ENCODE measurements at places on chromosomes 2 and 18. TPM values are rescaled to one million over a fixed set of nuclear protein-coding genes. Genes with fewer than 3 reads are reported as not detected.

The ATG16L1 gene
- 33.8 TPM for total RNA-seq

The MALL gene
- total RNA-seq = 2.9 TPM

The LIPG gene
- 0.39 TPM for total RNA-seq

The SPDYA gene
- 2.0 TPM for total RNA-seq

The FEV gene
- not detected for total RNA-seq

The UGT1A5 gene
- 0.22 TPM for total RNA-seq

The RPE gene
- 27.9 TPM for total RNA-seq

The RASGRP3 gene
- total RNA-seq = not detected

The ASXL3 gene
- total RNA-seq = 0.11 TPM

The GLI2 gene
- 0.39 TPM for total RNA-seq

The ZNF396 gene
- 2.0 TPM for total RNA-seq

The CD8B2 gene
- 0.11 TPM for total RNA-seq

The RAPH1 gene
- 6.3 TPM for total RNA-seq

The SLC39A6 gene
- total RNA-seq = 54.3 TPM

The SIX2 gene
- total RNA-seq = 2.0 TPM

The TRIM43 gene
- total RNA-seq = 0.33 TPM

The PDE1A gene
- total RNA-seq = 0.39 TPM

The ITGA4 gene
- total RNA-seq = not detected

The CXCR1 gene
- total RNA-seq = not detected

The MAP3K19 gene
- not detected for total RNA-seq

The PER2 gene
- 4.3 TPM for total RNA-seq

The CCDC68 gene
- 0.43 TPM for total RNA-seq

The SEPTIN10 gene
- total RNA-seq = 90.2 TPM

The RIT2 gene
- not detected for total RNA-seq

The LYPD6 gene
- total RNA-seq = 5.1 TPM

The ACVR1 gene
- total RNA-seq = 9.4 TPM

The IL1R1 gene
- 135 TPM for total RNA-seq

The UGT1A4 gene
- 0.39 TPM for total RNA-seq

The FOXD4L1 gene
- not detected for total RNA-seq

The IL36A gene
- not detected for total RNA-seq

The SOCS6 gene
- 44.4 TPM for total RNA-seq

The TNFAIP6 gene
- total RNA-seq = not detected

The UBE2F gene
- 17.3 TPM for total RNA-seq

The HOXD4 gene
- not detected for total RNA-seq

The ING5 gene
- total RNA-seq = 41.2 TPM

The C2orf72 gene
- under 0.01 TPM for total RNA-seq

The FAM168B gene
- total RNA-seq = 41.2 TPM

The FANCL gene
- 17.8 TPM for total RNA-seq

The MGAT4A gene
- 0.33 TPM for total RNA-seq

The RNF125 gene
- 0.43 TPM for total RNA-seq

The NEU2 gene
- not detected for total RNA-seq

The FAM110C gene
- 2.4 TPM for total RNA-seq

The ARMC9 gene
- 28.6 TPM for total RNA-seq

The SERPINB13 gene
- not detected for total RNA-seq

The IL1F10 gene
- not detected for total RNA-seq

The DSC1 gene
- 1.3 TPM for total RNA-seq

The CYTIP gene
- total RNA-seq = not detected

The REL gene
- total RNA-seq = 10.0 TPM

The COL5A2 gene
- total RNA-seq = 246 TPM

The HTR2B gene
- total RNA-seq = under 0.01 TPM

The SLC9A4 gene
- 0.79 TPM for total RNA-seq

The PLB1 gene
- total RNA-seq = 0.98 TPM

The LOXHD1 gene
- not detected for total RNA-seq

Measured in placental epithelial cell (primary cell).